ENCODE measurements at places on chromosomes 11 and 22.
A peak's percentile ranks its signal among the peaks of the same experiment; 100 is the strongest.

DNA sequence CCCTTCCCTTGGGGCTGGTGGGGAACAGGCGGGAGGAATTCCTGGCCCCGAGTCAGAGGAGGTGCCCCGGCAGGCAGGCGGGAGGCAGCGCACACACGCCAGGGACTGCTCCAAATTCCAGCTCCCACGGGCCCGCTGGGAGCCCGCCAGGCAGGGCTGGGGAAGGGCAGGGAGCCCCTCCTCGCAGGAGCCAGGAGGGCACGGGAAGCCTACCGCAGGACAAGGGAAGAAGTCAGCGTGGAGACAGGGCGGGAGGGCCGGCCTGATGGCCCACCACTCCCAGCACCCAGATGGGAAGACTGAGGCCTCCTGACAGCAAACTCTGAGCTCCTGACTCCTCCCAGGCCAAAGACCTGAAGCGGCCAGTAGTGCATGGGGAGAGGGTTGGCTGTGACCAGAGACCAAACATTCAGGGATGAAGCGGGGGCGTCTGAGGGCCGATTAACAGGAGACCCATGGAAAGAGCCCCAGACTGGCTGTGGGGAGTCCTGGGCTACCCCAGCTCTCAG lies 22.4 kb downstream of the RPL3 start:
- DNase-seq: no peak

DNA sequence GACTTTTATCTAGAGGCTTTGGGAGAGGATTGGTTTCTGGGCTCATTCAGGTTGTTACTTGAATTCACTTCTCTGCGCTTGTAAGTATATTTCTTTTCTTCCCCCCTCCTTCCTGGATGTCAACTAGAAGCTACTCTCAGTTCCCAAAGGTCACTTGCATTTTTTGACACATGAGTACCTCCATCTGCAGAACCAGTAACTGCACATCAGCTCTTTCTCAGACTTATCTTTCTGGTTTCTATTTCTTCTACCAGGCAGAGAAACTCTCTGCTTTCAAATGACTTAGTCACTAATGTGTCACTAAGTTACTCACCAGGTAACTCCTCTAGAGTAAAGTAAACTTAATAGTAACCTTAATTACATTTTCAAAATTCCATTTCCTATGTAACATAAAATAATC lies 773.0 kb upstream of the LUZP2 start:
- peak; percentile 10 for DNase-seq

- DNase-seq: no peak
Measured at GRCh38 chr11:112878033-112878601, 83.1 kb upstream of the NCAM1 start.

GRCh38 chr22:31585161-31585859 lies 76.7 kb downstream of the PISD start:
- DNase-seq: peak; percentile 34

- no peak for DNase-seq
Measured at GRCh38 chr22:47174096-47174495, 411.6 kb downstream of the TBC1D22A start.

Data from fibroblast of skin of right biceps (primary cell).